Left kidney (tissue), 8 donors: ENCODE measurements at places on chromosomes 2 and 18. TPM values are rescaled to one million over a fixed set of nuclear protein-coding genes. Genes with fewer than 3 reads are reported as not detected.

DNA sequence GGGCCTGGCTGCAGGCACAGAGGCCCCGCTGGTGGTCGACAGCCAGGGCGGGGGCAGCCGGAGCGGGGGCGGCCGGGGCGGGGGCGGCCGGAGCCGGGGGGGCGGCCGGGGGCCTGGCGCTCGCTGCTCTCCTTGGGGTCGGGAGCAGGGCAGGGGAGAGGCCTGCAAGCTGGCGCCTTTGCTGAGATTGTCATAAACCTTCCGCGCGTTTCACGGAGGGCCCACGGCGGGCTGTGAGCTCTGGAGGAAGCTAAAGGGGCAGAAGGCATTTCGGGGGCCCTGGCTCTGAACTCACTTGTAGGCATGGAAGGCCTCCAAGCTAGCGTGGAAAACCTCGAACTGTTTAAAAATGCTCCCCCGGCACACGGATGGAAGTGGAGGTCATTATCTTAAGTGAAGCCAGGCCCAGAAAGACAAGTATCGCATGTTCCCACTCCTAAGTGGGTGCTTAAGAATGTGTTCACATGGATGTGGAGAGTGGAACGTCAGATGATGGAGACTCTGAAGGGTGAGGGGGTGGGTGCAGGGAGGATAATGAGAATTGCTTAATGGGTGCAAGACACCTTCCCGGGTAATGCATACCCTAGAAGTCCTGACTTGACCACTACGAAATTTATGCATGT lies 629 bp downstream of the PRELID3A start:
- DNase-seq: no peak

GRCh38 chr2:44954447-44954888 lies 13.0 kb downstream of the SIX3 start:
- no peak for DNase-seq

DNA sequence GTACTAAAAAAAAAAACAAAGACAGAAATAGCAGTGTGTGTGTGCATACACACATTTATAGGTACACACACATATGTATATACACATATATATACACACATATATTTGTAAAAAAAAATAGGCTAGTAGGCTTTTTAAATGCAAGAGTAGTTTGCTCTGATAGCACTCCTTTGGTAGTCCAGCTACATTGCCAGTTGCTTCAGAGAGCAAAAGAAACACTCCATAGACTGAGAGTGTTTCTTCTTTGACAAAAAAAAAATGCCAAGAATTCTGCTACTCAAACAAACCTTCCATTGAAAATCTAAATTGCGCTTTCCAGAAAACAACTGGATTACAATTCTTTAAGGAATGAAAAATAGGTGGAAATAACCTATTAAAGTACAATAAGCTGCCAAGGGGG lies 365.9 kb upstream of the GALNT5 start:
- no peak for DNase-seq

DNA sequence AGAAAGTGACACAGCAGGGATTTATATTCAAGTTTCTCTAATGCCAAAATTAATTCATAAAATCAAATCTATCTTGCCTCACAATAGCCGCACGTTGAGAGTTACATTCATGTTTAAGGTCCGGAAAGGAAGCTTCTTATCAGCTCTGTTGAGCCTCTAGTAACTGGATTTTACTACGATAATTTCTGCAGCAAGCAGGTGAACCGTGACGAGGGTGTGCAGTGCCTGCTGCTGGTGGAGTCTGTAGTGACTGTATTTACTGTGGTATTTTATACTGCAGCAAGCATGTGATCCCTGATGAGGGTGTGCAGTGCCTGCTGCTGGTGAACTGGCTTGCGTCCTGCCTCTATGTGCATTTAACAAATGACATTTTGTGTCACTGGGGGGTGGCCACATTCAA lies 120.0 kb downstream of the SNTG2 start:
- DNase-seq: no peak

DNA sequence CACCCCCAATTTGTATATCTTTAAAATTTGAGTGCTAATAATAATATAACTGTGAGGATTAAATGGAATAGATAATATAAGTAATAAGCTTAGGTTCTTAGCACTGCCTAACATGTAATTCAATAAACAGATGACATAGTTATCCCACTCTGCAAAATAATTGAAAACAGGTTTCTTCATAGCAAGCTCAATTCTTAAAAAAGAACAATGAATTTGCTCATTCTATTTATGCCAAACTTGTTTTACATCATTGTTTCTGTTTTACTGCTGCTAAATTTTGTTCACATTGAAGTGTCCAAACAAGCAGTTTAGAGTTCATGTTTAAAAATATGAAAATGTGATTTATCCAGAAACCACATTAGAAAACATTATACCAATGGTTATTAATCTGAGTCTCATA lies 217.0 kb downstream of the MBD5 start:
- DNase-seq: no peak

DNA sequence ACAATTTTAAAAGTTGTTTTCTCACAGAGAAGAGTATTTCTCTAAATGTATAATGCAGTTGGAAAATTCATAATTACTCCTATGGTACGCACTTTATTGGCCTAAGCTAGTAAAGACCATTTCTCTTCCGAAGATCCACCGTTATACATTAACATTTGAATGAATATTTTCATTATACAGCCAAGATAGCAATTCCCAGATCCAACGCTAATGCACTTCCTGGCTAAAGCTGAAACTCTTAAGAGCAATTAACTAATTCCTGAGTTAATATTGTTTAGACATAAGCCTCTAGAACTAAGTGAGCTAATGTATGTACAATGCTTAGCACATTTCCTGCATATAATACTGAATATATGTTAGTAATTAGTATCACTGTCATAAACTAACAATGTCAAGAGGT lies 56.2 kb downstream of the PDK1 start:
- no peak for DNase-seq

GRCh38 chr2:129699781-129700573 lies 279.5 kb upstream of the RAB6C start:
- no peak for DNase-seq

DNA sequence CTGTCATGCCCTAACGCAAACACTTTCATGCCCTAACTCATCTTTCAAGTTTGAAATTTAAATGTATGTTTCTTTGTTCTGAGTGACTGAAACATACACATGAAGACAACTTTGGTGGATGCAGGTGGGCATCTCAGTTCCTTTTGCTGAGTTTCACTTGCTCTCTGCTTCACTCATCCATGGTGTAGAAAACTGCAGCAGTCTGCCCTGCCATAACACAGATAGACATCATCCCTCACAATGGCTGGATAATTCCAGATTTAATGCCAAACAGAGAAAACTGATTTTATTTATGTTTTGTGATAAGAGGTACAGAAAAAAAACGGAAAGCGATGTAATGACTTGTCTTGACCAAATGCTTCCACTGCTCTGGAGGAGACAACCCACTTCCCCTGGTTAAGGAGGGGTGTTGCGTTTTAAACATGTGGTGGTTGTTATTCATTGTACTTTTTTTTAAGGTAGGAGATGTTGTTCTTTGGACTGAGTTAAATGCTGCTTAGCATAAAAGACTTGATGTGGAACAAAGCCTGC lies 70.4 kb downstream of the RHBDD1 start:
- no peak for DNase-seq

DNA sequence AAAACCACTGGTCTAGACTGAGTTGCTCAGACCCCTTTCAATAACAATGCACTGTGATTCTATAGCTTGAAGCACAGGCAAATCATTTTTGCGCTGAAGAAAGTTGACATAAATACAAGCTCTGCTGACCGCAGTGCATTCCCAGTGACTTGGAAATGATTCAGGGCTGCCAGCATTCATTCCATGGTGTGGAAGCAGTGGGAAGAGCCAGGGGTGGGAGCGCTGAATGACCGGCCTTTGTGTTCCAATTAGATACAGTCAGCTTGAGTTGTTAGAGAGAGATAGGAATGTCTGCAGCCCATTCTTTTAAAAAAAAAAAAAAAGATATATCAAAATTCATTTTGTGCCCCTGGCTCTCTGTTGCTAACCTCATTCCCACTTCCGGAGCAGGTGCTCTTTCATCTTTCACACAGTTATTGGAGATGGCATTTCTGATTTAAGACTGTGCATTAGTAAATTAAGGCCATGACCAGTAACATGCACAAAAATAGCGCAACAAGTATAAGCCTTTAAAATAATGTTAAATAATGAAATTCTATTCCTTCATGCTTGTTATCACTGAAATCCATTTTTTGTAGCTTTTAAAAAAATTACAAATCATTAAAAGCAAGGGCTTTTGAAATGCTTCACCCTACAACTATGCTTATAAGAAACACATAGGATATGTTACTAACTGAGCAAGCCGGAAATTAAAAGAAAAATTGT lies 59.4 kb upstream of the CTLA4 start:
- DNase-seq: no peak

DNA sequence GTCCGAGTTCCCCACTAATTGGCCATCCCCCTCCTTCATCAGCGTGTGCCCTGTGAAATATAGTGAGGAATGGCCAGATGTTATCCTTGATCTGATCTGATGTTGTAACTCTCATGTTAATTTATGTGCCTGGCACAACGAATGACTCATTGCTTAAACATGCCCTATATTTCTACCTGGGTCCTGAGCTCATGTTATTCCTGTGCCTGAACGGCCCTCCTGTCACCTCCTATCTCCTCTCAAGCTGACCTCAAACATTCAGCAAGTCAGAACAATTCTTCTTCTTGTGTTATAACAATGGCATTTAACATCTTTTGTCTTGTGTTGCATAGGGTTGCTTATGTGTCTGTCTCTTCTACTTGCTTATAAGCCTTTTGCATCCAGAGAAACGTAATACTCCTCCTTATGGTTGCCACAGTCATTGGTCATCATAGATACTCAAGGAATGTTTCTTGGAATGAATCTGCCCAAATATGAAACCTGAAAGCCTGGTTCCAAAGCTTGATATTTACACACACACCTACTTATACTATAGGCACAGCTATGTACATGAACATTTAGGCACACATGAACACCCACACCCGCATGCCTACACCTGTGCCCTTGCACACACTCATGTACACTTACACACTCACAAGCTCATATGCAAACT lies 80.2 kb upstream of the PHLPP1 start:
- no peak for DNase-seq

Gene CHRNG
- polyA plus RNA-seq: 1.5 TPM

Gene IGFBP5
- polyA plus RNA-seq: 251 TPM
